ENCODE measurements at places on chromosomes 13 and 19.

DNA sequence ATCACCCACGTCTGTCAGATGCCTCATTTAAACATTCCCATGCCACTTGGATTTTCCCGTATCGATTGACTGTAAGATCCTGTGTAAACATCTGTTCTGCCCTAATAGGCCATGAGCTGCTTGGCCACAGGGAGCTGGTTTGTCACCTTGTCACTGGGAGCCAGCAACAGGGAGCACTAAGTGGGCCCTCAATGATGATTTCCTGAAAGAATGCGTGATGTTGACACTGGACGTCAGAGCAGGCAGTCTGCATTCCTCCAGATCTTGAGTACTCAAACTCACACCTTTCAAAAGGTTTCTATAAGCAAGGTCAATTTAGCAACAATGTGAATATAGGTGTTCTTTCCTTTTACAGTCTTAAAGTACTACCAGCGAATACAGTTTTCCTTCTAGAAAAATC, 78.8 kb downstream of the TUBGCP3 start:
- DNase-seq = no peak

- peak; percentile 83 for DNase-seq
These were observed 6.1 kb upstream of the LMNB2 start for GRCh38 chr19:2462635-2463421.

GRCh38 chr13:107296804-107297203, 728.9 kb upstream of the ARGLU1 start:
- DNase-seq = no peak

DNA sequence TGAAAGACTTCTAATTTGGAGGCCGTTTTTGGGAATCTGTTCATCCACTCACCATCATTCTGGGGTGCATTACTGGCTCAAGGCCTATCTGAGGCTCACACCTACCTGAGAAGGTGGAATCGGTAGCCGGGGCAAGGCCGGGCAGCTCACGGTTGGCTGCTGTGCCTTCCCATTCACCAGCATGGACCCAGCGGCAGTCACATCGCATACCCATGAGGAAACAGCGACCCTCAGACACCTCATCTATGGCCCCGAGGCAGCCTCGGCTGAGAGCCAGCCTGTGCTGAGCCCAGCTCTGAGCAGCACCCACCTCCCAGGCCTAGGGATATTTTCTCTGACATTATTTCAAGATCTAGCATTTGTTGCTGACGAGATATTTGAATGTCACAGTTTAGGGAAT, 130.5 kb downstream of the ATP11A start:
- no peak for DNase-seq

DNA sequence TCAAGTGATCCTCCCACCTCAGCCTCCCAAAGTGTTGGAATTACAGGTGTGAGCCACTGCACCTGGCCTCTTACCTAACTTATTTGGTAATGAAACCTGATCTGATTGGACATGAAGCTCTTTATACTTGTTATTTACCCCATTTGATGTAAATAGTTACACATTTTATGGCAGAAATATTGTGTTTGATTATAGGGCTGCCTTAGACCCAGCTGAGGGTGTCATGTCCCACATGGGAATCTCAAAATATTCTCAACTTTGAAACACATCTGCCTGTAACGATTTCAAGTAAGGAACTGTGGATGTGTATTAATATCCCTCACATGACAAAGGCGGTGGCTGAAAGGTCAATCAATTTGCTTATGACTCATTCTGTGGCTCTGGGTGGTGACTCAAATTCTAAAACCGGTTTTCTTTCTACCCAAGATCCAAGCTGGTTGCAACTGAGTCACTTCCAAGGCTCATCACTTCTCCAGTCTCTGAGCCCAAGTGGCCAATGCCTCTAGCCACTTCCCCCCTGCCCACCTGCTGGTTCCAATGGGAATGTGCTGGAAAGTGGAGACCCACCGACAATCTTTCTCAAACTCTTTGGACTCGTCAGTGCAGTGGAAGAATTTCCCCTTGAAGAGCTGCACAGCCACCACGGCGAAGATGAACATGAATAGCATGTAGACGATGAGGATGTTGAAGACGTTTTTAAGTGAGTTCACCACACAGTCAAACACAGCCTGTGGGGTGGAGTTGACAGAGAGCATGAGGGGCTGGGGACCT, 110.9 kb downstream of the IER2 start:
- DNase-seq = no peak

- DNase-seq = no peak
These were observed 1.4 kb downstream of the CAPNS1 start for GRCh38 chr19:36141039-36141927.

DNA sequence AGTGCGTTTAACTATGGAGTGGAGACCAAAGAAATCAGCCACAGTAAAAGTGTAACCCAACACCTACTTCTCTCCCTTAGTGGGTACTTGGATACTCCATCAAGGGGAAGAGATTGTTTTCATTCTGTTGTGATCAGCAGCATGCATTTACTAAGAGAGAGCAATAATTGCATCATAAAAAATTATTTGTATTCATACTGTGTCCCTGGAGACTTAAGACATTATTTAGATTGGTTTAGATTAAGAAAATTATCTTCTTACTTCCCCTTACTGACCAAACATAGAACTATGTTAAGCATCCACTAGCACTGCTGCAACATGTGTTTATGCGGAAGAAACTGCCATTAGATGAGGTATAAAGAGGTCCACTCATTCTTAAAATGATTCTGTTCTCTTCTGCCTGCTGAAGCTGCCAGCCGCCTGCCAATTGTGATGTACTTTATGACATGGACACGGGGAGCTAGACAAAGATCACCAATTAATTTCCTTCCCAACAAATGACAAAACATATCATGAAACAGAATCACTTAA, 738.5 kb downstream of the DIAPH3 start:
- DNase-seq = no peak

DNA sequence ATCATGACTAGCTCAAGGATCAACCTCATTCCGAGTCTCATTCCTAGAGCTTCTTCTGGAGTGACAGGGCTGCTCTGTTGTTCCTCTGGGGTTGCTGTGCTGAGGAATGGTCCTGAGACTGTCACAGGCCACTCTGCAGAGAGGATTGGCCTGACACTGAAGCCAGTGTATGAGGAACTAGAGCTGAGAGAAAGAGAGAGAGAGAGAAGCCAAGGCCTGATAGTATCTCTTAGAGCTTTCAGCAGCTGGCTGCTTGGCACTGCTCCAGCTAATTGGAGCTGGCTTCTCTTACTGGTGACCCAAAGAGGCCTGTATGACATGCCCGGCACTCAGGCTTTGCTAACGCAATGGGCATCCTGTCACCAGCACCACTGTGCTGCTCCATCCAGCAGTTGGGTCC, 73.4 kb upstream of the FLT1 start:
- no peak for DNase-seq

DNA sequence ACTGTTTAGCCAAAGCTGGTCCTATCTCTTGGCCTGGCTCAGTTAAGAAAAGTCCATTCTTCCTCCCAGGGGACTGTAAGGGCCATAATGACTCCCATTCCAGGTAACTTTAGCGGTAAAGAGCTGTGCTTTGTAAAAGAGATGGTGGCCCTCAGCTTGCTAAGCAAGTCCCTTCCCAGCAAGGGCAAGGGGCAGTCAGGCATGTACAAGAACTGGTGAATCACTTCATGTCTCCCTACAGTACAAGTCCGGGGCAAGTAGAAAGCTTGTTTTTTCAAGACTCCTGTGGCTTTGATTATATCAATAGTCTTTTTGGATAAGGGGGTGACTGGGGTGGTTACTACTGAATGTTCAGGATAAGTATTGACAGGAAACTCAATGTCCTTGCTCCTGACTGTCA, 88.9 kb downstream of the SLC25A15 start:
- DNase-seq = no peak

DNA sequence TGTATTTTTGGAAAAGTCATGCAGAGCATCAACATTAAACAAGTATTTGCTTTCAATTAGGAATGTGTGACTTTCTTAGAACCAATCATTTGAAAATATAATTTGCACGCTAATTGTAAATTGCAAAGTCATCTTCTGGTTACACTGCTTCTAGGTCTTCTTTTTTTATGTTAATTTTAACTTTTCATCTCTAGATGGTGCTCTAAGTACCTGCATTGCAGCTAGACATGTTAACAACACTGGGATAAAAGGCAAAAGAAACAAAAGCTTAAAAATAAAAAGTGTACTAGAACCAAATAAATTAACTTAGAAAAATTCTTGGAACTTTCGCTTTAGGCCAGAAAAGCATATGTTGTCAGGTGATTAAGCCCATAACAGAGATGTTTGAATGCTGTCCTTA, 2758.2 kb downstream of the PCDH9 start:
- peak; percentile 44 for DNase-seq

DNA sequence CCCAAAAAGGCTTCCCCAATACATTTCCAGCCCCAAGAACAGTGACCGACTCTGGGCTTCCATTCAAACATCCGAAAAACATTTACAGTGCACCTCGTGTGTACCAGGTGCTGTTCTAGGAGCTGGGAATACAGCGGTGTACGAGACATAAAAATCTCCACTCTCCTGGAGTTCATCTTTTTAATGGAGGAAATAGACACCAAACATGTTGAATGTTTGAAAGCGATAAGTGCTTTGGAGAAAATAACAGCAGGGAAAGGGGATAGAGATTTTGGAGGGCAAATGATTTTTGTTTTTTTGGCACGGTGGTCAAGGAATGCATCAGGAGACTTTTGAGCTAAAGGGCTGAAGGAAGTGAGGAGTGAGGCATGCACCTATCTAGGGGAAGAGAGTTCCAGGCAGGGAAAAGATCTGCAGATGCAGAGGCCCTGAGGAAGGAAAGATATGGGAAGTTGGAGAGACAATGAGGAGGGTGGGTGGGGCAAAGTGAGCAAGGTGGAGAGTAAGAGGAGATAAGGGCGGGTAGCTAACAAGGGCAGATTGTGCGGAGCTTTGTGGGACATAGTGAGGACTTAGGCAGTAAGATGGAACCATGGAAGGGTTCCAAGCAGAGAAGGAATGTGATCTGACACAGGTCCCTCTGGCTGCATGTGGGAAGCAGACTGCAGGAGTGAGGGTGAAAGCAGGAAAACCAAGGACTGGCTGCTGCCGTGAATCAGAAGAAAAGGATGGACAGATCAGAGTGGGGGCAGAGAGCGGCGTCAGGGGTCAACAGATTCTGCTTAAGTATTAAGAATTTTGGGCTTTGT, 703 bp upstream of the FBL start:
- no peak for DNase-seq

GRCh38 chr19:58571575-58571947, 1.6 kb downstream of the MZF1 start:
- no peak for DNase-seq

GRCh38 chr19:36449059-36449670, 30.7 kb upstream of the ZFP82 start:
- DNase-seq = no peak

DNA sequence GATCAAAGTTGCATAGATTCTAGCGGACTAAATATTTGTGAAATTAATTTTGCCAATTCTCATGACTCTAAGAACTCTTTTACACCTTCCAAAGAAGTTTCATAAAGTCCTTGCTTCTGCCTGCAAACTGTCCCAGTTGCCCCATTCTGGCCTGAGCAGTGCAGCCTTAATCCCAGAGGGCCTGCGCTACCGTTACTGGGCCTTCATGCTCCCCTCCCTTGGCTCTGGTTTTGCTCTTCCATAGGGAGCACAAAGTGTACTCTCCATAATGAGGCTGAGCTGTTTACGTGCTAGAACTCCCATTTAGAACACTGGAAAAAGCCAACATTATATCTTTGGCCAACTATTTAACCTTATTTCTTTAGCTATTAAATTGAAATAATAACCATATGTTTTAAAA, 2.1 kb downstream of the MTIF3 start:
- DNase-seq = no peak

GRCh38 chr19:41449079-41449864, 6.3 kb downstream of the ERICH4 start:
- DNase-seq = no peak

DNA sequence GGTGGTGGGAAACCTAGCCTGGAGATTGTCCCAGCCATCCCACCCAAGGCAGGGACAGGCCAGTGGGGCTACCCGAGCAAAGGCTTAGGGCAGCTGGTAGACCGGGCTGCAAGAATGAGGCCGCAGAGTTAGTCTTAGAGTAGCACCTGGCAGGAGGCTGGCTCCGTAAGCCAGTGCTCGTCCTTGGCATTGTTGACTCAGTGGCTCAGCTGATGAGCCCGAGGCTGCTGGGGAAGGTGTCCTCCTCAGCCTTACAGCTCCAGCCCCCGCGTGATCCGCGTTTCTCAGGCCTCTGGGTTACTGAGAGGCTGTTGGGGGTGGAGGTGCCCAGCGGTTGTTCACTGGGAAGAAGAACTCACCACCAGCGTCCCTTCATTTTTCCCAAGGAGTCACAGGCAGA, 24.7 kb downstream of the PPP1R37 start:
- no peak for DNase-seq

GRCh38 chr19:48673436-48674100, 751 bp upstream of the NTN5 start:
- no peak for DNase-seq

- DNase-seq = no peak
These were observed 12.0 kb downstream of the EBPL start for GRCh38 chr13:49679246-49679645.

- no peak for DNase-seq
These were observed 345 bp downstream of the ZNF257 start for GRCh38 chr19:22052644-22053013.

DNA sequence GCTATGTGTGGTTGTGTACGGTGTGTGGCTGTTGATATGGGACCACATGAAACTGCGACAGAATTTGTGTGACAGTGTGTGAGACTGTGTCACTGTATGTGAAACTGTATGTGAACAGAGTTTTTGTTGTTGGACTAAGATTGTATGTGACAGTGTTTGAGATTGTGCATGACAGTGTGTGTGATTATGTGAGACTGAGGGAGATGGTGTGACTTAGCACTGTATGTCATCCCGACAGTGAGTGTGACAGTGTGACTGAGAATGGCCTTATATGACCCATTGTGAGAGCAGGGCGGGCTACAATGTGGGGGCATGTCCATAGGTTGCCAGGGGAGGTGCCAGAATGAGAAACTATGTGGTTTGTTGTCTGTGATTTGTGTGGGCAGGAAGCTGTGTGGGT, 930 bp downstream of the ZNF583 start:
- DNase-seq = no peak

DNA sequence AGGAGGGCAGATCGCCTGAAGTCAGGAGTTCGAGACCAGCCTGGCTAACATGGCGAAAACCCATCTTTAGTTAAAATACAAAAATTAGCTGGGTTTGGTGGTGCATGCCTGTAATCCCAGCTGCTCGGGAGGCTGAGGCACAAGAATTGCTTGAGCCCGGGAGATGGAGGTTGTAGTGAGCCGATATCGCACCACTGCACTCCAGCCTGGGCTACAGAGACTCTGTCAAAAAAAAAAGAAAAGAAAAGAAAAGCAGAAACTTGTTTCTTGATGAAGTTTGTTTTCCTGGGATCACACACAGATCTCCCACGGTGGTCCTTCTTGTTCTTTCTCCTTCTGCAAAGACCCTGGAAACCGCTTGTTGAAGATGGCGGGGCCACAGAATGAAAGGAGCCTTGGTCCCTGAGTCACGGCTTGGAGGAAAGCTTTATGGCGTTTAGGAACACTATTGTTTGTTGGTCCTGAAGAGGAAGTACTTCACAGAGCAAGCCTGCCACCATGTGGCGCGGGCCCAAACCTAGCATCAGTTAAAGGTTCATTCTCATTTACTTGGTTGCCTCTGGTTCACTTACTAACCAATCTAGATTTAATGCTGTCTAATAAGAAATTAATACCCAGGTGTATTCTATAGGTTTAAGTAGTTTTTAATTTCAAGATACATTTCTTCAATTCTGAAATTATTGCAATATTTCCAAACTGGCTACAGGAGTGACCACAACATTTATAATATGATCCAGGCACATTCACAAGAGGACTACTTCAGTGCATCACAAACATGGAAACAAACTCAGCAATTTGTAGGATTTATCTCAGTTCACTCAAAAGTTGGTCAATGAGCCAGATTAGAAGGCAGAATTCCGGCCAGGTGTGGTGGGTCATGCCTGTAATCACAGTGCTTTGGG, 21.3 kb upstream of the ARL11 start:
- peak; percentile 42 for DNase-seq
